ENCODE measurements at places on chromosomes 11 and 22.

DNA sequence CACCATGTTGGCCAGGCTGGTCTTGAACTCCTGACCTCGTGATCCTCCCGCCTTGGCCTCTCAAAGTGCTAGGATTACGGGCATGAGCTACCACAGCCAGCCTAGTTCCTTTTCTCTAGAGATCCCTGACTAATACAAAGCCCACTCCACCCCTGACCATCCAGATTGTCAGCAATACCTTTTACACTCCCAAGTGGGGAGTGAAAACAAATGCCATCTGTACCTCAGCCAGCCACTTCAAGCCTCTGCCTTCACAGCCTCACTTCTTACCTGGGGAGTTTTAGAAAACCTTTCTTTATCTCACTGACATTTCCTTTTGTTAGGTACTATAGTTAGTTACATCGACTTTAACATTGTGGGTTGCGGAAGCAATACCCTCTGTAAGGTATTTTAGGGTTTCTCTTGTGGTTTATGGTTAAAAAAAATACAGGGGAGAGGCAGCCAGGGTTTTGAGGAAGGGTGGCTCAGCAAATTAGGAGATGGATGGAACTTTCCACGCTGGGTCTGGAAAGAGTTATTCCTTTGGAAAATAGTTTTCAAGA, 8.9 kb downstream of the TOM1 start:
- DNase-seq, result no peak

GRCh38 chr11:24587635-24588034, 90.8 kb downstream of the LUZP2 start:
- no peak for DNase-seq

GRCh38 chr11:33419924-33420323, 162.7 kb downstream of the HIPK3 start:
- DNase-seq, result no peak

DNA sequence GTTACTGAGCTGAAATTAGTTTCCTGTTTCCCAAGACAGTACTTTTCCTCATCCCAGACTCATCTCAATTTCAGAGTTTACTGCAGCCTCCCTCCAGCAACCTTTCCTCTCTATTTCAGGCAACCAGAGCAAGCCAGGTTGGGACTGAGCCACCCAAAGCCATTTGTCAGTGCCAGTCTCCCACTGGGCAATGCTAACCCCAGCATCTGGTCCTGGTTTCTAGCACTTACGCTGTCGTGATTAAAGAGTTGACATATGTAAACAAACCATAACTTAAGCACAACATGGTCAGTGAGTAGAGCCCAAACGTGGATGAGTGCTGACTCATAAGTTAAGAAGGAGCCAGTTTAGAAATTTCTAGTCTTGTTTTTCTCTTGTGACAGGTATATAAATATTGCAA, 119.6 kb upstream of the BLID start:
- no peak for DNase-seq

GRCh38 chr11:80841675-80842074, 1400.8 kb upstream of the TENM4 start:
- no peak for DNase-seq

- DNase-seq, result no peak
Observed at GRCh38 chr11:98277251-98277912, 743.4 kb upstream of the CNTN5 start.

DNA sequence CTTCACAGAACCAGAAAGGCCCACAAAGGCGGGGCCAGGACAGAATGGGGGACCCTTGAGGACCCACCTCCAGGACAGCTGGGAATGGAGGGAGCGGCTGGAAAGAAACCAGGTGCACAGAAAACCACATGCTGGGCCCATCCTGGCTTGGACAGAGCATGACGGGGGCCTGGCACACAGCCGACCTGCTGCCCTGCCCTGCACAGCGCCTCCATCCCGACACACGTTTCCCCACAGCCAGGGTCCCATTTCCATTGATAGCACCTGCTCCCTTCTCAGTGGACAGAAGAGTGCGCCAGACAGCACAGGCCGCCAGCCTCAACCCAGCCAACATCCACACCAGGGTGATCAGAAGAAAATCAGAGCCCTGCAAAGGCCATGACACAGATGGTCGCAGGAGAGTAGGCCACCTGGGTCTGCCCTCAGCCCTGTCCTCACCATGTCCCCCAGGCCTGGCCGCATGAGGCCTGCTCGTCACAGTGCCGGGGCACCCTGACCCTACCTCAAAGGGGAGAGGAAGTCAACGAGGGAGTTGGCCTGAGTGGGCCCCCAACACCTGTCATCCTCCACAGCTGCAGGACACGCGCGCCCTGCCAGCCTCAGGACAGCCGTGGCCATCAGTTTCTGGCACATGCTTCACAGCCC, 28.1 kb downstream of the BRD1 start:
- no peak for DNase-seq

DNA sequence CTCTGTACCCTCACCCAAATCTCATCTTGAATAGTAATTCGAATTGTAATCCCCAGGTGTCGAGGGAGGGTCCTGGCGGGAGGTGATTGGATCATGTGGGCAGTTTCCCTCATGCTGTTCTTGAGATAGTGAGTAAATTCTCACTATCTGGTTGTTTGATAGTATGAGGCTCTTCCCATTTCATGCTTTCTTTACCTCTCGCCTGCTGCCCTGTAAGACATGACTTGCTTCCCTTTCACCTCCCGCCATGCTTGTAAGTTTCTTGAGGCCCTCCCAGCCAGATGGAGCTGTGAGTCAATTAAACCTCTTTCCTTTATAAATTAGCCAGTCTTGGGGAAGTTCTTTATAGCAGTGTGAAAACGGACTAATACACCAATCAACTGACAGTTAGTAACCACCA, 60.1 kb downstream of the FAM76B start:
- DNase-seq, result no peak

- DNase-seq, result no peak
Observed at GRCh38 chr11:116384407-116384806, 388.4 kb downstream of the BUD13 start.

DNA sequence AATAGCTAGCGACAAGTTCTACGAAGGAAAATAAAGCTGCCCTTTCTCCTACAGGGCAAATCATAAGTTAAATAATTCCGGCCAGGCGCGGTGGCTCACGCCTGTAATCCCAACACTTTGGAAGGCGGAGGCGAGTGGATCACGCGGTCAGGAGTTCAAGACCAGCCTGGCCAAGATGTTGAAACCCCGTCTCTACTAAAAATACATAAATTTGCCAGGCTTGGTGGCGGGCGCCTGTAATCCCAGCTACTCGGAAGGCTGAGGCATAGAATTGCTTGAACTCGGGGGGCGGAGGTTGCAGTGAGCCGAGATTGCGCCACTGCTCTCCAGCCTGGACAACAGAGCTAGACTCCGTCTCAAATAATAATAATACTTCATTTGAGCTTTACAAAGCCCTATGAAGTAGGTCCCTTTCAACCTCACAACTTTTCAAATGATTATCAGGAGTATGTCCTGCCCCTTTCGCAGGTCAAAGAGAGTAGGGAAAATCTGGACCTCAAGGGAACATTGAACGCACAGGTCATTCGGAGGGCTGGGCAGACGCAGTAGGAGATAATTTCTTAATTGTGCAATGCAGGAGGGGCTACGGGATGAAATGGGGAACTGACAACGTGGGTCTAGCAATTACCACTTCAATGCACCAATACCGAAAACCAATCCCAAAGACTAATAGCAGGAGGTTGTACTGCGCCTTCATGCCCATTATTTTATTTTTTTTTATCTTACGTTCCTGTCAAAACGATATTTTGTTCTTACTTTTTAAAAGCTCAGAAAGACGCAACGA, 590 bp downstream of the COMMD9 start:
- DNase-seq, result no peak

GRCh38 chr11:75790986-75791385, 22.4 kb downstream of the DGAT2 start:
- DNase-seq, result no peak

- no peak for DNase-seq
Observed at GRCh38 chr11:106329273-106330018, 252.0 kb downstream of the AASDHPPT start.

DNA sequence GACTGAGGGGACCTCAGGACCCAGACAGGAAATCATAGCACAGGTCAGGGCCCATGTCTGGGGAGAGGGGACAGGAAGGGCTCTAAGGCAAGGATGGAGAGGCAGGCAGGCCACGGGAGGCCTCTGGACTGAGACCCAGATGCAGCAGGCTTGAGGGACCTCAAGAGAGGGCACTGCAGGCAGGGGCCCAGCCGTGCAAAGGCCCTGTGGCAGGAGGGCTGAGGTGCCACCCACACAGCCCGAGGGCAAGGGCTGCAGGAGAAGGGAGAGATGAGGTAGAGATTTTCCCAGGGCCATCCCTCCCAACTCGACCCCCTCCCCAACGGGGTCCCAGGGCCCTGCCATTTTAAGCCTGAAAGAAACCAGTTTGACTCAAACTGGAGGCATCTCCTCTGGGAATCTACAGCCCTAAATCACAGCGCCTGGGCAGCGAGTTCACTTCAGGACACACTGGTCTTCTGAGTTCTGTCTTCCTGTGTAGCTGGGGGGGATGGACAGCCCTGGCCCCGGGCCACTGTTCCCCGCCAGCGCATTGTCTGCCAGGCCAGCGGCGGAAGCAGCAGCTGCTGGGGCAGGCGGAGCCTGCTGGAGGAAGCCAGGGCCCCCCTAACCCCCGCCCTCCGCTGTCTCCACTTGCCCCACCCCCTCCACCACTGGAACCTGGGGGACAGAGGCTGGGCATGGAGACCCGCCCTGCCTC, 20.3 kb upstream of the WNT7B start:
- no peak for DNase-seq

- DNase-seq, result no peak
Observed at GRCh38 chr22:28373831-28374230, 305.8 kb downstream of the TTC28 start.

DNA sequence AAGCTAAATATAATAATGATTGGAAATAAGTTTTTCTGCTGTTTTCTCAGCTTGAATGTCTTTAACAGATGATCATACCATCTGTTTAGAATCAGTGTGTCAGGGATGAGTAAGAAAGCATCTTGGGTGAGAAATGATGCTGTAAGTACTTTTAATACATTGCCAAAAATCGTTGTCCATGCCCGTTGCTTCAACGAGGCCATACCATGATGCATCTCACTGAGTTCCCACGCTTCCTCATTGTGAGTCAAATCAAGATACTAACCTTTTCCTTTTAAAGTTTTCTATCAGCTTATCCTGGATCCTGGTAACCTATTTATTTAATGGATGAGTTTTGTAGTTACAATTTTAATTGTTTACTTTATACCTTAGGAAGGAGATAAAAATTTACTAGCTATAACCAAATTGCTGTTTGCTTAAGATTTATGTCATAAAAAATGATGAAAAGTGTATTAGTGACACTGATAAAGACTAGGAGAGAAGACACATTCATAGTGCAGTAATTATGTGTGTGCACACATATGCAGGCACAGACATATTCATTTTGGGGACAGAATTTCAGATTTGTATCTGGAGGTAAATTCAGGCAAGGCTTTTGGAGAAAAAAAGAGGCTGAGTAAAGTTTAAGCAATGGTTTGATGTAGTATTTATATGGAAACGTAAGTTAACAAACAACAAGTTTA, 154.8 kb downstream of the UVRAG start:
- DNase-seq, result no peak

DNA sequence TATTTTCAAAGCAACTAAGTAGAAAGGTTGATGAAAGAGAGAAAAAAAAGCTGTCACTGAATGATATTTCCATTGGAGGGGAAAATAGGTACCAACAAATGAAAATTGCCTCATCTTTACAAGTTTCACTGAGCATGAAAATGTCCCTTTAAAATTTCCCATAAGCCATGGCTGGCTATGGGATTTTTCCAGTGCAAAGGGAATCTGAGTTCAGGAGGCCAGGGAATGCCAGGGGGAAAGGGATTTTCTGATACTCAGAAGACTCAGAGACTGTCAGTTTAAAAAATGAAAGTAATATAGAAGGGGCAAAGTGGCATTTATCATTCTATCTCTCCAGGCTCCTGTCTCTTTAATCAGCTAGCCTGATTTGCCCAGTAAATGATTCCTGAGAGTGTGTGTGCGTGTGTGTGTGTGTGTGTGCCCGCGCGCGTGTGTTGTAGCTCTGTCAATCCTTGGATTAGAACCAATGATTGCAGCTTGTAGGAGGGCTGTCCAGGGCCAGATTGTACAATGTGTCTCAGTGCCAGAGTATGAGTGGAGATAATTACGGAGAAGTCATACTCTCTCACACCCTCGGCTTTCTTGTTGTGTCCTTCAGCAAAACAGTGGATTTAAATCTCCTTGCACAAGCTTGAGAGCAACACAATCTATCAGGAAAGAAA, at the start of gene NTM:
Gene NTM, plus strand, starts transcription at position 526 of the 662 bp plus-strand sequence.
- no peak for DNase-seq

DNA sequence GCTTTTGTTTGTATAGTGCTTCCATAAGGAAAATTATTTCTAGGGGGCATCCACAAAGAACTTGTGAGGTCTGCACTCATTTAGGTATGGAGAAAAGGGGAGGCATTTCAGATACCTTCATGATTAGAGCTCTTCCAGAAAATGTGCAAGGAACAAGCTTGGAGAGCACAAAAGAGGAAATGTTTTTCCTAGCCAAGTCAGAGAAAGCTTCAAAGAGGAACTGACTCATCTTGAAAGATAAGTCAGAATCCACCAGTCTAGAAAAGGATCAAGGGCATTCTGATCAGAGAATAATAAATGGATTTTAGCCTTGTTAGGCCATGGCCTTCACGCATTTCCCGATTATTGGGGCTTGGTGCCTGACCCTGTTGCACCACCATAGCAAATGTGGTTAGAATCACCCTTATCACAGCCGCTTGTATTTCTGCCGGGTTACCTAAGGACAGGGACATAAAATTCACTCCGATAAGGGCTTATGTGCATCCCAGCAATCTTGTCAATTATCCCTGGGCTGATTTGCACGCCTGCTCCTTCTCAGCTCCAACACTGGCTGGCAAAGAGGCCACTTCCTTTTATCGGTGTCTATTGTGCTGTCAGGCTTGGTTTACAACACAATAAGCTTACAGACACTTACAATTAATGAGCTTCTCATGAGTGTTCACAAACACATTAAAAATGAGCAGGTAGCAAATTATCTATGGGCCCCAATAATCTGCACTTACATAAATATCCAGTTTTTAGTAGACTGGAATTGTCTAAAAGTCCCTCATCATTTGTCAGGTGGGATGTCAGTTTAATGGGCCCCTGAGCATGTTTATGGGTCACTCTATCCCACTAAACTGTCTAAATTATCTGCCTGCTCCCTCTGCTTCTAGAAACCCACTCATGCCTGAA, 613.5 kb downstream of the SOX6 start:
- no peak for DNase-seq

- no peak for DNase-seq
Observed at GRCh38 chr11:131195661-131196517, 174.5 kb upstream of the NTM start.

- DNase-seq, result no peak
Observed at GRCh38 chr11:96960926-96961325, 571.1 kb downstream of the JRKL start.
